Activated B cell treated with CpG ODN at 0.5 μM for 24 hours (primary cell): ENCODE measurements at places on chromosomes 3 and 15.

- DNase-seq = no peak
- H3K4me3 ChIP-seq = no peak overlapping the region
- H3K27ac ChIP-seq = no peak overlapping the region
- H3K4me1 ChIP-seq = no peaks in the 10 kb centered on the region
- H3K27me3 ChIP-seq = peaks cover 2% of the 10 kb centered on the region
- H3K36me3 ChIP-seq = no peaks in the 10 kb centered on the region
Observed at GRCh38 chr3:31065765-31066164, 171.3 kb upstream of the GADL1 start.

GRCh38 chr3:67648229-67648628 lies 6.2 kb downstream of the SUCLG2 start:
- H3K27me3 ChIP-seq = no peaks in the 10 kb centered on the region
- DNase-seq = no peak
- no peak overlapping the region for H3K4me3 ChIP-seq
- peaks cover 61% of the 10 kb centered on the region for H3K4me1 ChIP-seq
- no peak overlapping the region for H3K27ac ChIP-seq

- no peak overlapping the region for H3K27ac ChIP-seq
- H3K4me3 ChIP-seq = no peak overlapping the region
- H3K4me1 ChIP-seq = peaks cover 16% of the 10 kb centered on the region
- peaks cover 4% of the 10 kb centered on the region for H3K36me3 ChIP-seq
Observed at GRCh38 chr3:105780107-105780506, 88.7 kb downstream of the CBLB start.

DNA sequence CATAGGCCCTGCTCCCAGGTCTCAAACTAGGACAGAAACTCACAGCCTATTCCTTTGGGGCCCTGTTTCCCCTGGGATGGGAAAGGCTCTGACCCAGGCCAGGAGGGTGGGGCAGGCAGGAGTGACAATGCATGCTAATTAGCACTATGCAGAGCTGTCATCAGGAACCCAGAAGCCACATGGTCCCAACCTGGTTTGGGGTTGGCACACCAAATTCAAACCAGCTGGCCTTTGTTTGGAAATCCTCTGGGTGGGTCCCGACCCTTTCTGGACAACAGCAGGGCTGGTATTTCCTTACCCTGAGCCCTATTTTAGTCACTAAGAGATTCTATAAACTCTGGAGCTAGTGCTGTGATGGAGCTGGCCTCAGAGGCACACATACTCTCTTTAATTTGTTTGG lies 166.2 kb downstream of the LRTM1 start:
- H3K4me1 ChIP-seq = no peaks in the 10 kb centered on the region
- no peaks in the 10 kb centered on the region for H3K27me3 ChIP-seq
- no peak overlapping the region for H3K4me3 ChIP-seq
- H3K36me3 ChIP-seq = no peaks in the 10 kb centered on the region

- H3K4me1 ChIP-seq = no peaks in the 10 kb centered on the region
- no peak overlapping the region for H3K27ac ChIP-seq
- no peaks in the 10 kb centered on the region for H3K27me3 ChIP-seq
- no peaks in the 10 kb centered on the region for H3K36me3 ChIP-seq
- no peak for DNase-seq
- H3K4me3 ChIP-seq = no peak overlapping the region
Observed at GRCh38 chr3:148718982-148719862, 21.5 kb downstream of the AGTR1 start.

GRCh38 chr3:35120026-35120425 lies 519.3 kb upstream of the ARPP21 start:
- no peak for DNase-seq
- no peak overlapping the region for H3K4me3 ChIP-seq
- no peaks in the 10 kb centered on the region for H3K36me3 ChIP-seq
- H3K27me3 ChIP-seq = no peaks in the 10 kb centered on the region
- no peak overlapping the region for H3K27ac ChIP-seq
- H3K4me1 ChIP-seq = no peaks in the 10 kb centered on the region

- peaks cover 82% of the 10 kb centered on the region for H3K36me3 ChIP-seq
- no peak overlapping the region for H3K4me3 ChIP-seq
- no peak for DNase-seq
- peaks cover 48% of the 10 kb centered on the region for H3K4me1 ChIP-seq
- no peaks in the 10 kb centered on the region for H3K27me3 ChIP-seq
Observed at GRCh38 chr15:74411686-74412085, 22.1 kb downstream of the SEMA7A start.

- peak; percentile 52 for DNase-seq
- H3K4me3 ChIP-seq = peak overlapping the region; percentile 92
- H3K36me3 ChIP-seq = peaks cover 4% of the 10 kb centered on the region
- H3K27me3 ChIP-seq = no peaks in the 10 kb centered on the region
Observed at GRCh38 chr15:75578173-75578947, 755 bp downstream of the PTPN9 start.

- no peak overlapping the region for H3K4me3 ChIP-seq
- no peak overlapping the region for H3K27ac ChIP-seq
- no peaks in the 10 kb centered on the region for H3K36me3 ChIP-seq
- H3K4me1 ChIP-seq = peaks cover 11% of the 10 kb centered on the region
- DNase-seq = no peak
Observed at GRCh38 chr15:77816983-77817382, 184.3 kb upstream of the LINGO1 start.

- H3K36me3 ChIP-seq = no peaks in the 10 kb centered on the region
- peak overlapping the region; percentile 87 for H3K27ac ChIP-seq
- peak overlapping the region; percentile 48 for H3K4me3 ChIP-seq
- peaks cover 40% of the 10 kb centered on the region for H3K4me1 ChIP-seq
- DNase-seq = no peak
Observed at GRCh38 chr3:193831495-193832455, 238.8 kb downstream of the OPA1 start.

GRCh38 chr3:119885746-119886530 lies 104.0 kb downstream of the NR1I2 start:
- H3K4me1 ChIP-seq = no peaks in the 10 kb centered on the region
- no peak overlapping the region for H3K27ac ChIP-seq
- H3K27me3 ChIP-seq = no peaks in the 10 kb centered on the region
- H3K4me3 ChIP-seq = no peak overlapping the region
- DNase-seq = no peak

- no peak overlapping the region for H3K4me3 ChIP-seq
- peaks cover 6% of the 10 kb centered on the region for H3K4me1 ChIP-seq
- no peak overlapping the region for H3K27ac ChIP-seq
Observed at GRCh38 chr15:63312286-63312685, 34.9 kb downstream of the APH1B start.

DNA sequence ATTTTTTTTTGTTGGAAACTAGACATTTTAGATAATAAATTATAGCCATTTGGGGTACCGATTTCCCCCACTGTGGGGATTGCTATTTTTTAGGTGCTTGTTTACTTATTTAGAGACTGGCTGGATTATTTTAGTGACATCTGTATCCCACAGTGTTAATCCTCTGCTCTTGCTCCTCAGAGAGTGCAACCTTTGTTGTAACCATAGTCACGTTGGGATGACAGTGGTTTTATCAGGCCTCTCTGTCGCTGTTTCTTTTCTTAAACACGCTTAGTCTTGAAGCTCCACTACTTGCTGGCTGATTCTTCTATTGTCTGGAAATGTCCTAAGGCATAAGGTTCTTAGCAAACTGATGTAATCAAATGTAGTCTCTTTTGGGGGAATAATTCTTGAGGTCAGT lies 451.6 kb upstream of the SEMA6D start:
- no peaks in the 10 kb centered on the region for H3K4me1 ChIP-seq
- no peak for DNase-seq
- H3K27me3 ChIP-seq = no peaks in the 10 kb centered on the region
- H3K4me3 ChIP-seq = no peak overlapping the region
